ENCODE measurements at places on chromosomes 16 and 17.

DNA sequence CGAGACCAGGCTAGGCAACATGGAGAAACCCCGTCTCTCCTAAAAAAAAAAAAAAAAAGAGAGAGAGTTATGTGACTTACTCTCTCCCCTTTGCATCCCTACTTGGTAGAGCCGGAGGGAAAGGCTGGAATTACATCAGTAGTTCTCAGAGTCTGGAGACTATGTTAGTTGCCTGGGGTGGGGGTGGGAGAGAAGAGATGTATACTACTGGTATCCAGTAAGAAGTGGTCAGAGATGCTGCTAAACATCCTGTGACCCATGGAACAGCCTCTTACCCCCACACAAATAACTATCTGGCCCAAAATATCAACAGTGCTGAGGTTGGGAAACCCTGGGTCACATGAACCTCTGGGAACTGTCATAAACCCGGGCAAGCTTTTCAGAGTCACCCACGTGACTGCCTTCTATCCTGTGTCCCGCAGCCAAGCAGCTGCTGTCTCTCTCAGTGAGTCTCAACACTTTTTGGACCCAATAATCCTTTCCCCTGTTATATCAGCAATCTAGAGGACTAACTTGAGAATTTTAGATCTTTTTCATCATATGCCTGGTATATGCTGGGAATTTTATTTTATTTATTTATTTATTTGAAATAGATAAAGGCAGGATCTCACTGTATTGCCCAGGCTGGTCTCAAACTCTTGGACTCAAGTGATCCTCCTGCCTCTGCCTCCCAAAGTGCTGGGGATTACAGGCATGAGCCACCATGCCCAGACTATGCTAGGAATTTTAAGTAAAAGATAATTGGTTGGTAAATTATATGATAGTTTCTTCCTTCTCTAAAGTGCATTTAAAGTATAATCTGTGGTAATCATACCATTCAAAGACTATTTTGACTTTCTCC is 8.7 kb downstream of the EIF1 start:
- no peak for DNase-seq

GRCh38 chr16:3174618-3175148 is 13.3 kb upstream of the OR1F1 start:
- no peak for DNase-seq

DNA sequence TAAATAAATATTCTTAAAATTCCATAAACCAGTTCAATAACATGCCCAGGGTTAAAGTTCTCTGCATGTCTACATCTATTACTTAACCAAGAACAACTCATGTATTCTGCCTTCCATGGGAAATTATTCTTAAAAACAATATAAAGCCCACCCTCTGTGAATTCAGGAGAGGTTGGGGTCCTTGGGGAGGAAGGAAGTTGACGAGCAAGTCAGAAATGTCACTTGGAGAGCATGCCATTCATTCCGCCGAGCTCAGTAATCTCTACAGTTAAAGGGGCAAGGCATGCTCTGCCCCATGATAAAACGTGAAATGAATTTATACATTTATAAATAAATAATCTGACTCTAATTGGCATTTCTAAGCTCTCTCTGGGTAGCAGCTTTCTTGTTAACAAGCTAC is 405.1 kb downstream of the TOX3 start:
- no peak for DNase-seq

- peak; percentile 41 for DNase-seq
Observed at GRCh38 chr16:88527186-88527936, 42.8 kb upstream of the ZC3H18 start.

DNA sequence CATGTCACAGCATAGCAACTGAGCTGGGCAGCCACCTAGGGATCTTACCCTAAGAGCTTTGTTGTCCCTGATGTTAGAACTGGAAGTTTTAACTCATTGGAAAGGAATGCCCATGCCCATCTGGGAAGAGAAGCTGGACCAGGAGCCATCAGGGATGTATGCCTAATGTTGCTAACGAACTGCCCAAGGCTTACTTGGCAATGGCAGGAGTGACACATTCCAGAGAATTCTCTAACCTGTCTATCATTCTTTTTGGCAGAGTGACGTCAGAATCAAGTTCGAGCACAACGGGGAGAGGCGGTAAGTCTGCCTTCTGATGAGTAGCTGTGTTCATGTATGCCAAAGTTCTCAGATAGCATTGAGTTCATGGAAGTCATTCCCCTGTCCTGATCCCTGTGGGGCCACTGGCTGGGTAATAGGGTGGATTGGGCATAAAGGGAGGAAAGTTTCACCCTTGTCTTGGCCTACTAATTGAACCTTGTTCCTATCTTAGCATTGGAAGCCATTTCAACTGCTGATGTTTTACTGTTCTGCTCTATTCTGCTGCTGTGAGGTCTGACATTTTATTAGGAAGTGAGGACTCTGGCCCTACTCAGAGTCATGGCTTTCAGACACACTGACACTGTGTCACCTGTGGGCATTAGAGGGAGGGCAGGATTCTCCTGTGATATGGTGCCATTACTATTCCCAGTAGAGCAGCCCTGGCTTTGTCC is 23.7 kb downstream of the MAP3K3 start:
- no peak for DNase-seq

DNA sequence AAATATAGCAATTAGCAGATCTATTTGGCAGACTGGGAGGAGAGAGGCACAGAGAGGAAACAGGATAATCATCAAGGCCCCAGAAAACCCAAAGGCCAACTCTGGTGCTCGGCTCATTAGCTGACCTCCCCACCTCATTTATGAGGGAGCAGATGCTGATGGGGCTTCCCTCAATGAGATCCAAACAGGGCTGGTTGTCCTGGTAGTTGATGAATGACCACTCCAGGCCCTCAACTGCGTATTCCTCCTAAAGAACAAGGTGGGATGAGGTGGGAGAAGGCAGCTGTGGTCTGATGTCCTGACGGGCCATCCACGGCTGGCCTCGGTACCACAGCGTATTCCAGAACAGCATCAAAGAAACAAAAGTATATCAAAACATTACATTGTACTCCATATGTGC is 20.8 kb downstream of the ZNHIT3 start:
- DNase-seq: no peak

DNA sequence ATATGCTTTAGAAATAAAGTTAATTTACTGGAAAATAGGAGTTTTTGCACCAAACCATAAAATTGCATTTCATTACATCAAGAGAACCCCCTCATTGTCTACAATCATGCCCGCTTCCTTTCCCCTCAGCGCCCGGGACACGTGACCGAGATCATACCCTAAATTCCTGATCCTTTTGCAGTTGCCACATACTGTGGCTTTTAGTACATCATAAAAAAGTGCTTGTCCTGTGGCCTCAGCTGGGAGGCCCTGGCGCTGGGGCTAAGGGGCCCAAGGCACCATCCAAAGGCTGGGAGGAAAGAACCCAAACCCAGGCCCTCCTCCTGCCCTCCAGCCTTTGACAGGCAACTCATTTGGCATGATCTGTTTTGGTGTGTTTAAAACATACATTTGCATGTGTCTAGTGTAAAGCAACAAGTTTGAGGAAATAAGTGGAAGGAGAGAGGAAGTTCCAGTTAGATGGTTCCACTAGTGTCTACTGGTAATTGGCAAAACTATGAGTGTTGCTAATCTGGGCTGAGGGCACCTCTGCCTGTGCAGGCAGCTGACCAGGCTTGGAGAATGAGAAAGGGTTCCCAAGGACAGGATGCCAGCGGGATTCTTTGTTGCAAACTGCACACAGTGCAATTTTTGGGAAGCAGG is 6.0 kb downstream of the CDK5R1 start:
- no peak for DNase-seq

DNA sequence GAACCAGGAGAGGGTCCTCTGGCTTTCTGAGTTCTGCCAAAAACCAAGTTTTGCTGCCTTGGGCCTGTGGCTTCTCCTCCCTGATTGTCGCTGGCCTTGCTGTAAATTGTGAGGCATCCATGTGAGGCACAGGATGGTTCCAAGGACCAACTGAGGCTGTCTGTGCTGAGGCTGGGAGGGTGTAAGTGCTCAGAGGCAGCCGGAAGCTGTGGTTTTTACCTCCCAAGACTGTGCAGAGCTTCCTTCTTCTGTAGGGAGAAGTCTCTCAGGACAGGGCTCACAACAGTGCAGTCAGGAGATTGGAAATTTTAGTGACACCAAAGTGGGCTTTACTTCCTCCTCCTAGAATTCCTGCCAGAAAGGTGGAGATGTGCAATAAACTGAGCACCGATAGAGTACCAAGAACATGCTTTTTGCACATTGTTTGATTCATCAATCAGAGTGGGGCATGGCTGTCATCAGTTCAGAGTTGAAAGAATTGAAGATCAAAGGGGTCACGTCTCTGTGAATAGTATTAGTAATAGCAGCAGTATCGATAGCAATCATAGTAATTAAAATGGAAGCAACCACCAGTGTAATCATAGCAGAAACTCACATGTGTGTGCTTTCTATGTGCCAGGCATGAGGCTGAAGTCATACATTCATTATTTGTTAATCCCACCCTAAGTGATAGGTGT is 467.1 kb downstream of the WWOX start:
- DNase-seq: no peak

DNA sequence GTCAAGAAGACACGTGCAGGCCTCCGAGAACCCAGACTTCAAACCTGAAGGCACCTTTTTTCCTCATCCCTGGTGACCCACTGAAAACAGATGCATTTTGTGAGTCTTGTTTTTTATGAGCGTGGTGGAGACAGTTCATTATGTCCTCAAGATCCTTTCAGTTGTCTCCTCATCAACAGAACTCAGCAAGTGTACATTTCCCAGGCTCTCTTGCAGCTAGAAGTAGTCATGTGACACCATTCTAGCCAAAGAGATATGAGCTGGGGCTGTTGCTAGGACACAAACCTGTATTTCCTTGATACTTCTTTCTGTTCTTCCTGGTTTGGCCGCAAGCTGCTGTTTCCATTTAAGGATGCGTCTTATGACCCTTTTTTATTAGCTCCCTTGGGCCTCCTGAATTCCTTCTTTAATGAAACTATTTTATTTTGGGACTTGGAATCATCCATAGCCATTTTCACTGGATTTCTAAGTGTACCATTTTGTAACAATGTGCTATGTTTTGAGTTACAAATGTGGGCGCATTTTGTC is 135.7 kb upstream of the FOXF1 start:
- no peak for DNase-seq

DNA sequence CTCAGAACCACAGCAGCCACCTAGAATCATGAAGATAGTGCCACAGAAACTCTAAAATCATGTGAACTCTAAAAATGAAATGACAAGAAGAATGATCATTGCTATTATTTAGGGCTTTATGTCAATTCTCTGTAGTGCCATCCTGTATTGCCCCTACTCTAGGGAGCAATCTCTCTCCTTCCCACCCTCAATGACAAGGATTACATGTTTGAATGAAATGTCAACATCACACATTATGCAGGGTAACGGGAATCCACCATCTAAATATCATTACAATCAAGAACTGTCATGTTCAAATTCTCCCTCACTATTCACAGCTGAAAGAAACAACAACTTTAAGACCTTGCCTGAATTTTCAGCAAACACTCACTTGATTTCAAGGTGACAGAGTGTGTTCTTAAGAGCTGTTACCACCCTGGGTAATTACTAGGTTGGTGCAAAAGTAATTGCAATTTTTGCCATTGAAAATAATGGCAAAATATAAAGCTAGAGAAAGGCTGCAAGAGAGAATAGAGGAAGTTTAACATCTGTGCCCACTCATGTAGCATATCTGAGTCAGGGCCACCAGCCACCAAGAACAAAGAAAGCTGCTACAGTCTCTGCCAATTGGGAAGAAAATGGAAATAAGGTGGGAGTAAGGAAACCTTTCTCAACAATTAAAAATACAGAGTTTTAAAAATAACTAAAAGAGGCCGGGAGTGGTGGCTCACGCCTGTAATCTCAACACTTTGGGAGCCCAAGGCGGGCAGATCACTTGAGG is 112.8 kb upstream of the PSMD7 start:
- DNase-seq: no peak

GRCh38 chr16:58847902-58848661 is 114.0 kb upstream of the GOT2 start:
- no peak for DNase-seq

DNA sequence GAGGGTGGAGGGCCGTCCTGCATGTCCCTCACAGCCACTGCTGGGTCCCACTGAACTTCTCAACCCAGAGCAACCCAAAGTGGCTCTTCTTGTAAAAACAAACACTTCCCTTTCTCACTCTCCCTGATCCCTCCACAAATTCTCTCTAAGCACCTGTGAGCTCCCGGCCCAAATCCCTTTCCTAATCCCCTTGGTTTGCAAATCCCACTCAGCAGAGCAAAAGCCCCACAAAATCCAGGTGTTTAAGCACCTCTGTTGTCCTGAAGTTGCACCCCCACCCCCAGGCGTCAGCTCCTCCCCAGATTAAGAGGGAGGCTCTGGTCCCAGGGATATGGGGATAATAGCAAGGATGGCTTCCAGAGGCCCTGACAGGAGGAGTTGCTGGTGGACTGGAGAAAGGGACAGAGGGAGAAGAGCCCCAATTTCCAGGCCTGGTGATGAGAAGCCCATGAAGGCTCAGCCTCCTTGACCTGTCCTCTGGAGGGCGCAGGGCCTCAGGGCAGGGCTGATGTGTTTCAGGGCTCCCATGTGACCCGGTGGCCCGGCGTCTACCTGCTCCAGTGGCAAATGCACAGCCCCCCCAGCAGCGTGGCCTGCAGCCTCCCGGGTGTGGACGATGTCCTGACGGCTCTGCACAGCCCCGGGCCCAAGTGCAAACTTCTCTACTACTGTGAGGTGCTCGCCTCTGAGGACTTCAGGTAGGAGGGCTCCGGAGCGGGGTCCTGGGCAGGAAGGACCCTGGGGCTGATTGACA is 23.0 kb downstream of the NAGPA start:
- DNase-seq: no peak

DNA sequence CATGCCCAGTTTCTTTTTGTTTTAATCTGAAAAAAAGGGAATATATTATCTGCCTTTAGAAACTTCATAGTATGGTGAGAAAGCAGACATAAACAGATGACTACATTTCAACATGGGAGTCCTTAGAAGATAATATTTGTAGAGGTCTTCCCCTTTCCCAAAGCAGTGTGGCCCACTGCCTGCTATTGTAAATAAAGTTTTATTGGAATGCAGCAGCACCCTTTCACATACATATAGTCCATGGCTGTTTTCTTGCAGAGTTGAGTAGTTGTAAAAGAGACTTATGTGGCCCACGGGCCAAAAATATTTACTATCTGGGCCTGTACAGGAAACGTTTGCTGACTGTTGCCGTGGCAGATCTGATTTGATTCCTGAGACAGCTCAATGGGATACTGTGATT is 8.5 kb downstream of the KATNIP start:
- no peak for DNase-seq

- no peak for DNase-seq
Observed at GRCh38 chr17:69061721-69062556, 1.2 kb upstream of the ABCA9 start.

GRCh38 chr16:56625943-56626654 is 518 bp downstream of the MT1E start:
- DNase-seq: no peak
